ENCODE measurements at places on chromosomes 4 and X. TPM values are rescaled to one million over a fixed set of nuclear protein-coding genes. Genes with fewer than 3 reads are reported as not detected.

Gene SCRG1
- total RNA-seq: not detected

Gene DUX4
- not detected for total RNA-seq

Gene FGA
- not detected for total RNA-seq

Gene OTC
- not detected for total RNA-seq

Gene SPOCK3
- total RNA-seq: not detected

DNA sequence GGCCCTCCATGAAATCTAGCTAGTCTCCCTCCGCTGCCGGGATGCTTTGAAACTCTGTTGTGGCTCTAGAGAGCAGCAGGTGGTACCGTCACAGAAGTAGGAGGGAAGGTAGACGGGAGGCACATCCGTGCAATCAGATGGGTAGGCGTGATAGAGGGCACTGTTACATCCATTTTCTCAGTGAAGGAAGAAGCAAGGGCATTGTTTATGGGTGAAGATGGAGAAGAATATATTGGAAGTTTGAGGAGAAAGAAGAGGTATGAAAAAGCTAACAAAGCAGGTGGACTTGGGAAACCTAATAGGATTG lies 1.3 kb downstream of the ANAPC4 start:
- H3K27me3 ChIP-seq: no peaks in the 10 kb centered on the region
- peaks cover 14% of the 10 kb centered on the region for H3K36me3 ChIP-seq
- H3K4me3 ChIP-seq: peak overlapping the region; percentile 99
- peaks cover 33% of the 10 kb centered on the region for H3K4me1 ChIP-seq
- no peak for DNase-seq

DNA sequence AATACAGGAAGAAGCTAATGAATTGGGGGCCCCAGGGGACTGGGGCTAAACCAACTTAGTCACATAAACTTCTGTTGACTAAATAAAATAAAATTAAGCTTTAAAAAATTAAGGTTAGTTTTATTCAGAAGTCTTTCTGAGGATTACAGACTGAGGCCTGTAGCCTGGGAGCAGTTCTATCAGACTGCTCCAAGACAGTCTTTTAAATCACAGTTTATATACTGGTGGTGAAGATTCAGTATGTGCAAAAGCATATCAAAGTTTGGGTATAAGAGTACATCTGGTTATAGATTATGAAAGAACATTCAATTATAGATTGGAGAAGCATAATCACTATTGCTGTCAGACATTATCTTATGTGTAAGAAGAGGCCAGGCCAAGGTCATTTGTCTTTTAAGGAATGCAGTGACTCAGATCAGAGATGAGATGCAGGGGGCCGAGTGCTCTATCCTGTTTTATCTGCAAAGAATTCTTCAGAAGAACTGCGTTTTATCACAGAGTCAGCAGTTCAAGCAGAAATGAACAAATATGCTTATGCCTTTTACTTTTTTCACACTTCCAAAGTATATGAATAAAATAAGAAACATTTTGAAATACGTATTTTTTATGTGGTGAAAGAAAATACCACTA lies 109.4 kb downstream of the PDHA2 start:
- no peak for DNase-seq
- H3K4me1 ChIP-seq: no peaks in the 10 kb centered on the region
- H3K27ac ChIP-seq: no peak overlapping the region
- H3K36me3 ChIP-seq: no peaks in the 10 kb centered on the region
- no peak overlapping the region for H3K4me3 ChIP-seq
